ENCODE measurements at places on chromosomes 11 and 22.

DNA sequence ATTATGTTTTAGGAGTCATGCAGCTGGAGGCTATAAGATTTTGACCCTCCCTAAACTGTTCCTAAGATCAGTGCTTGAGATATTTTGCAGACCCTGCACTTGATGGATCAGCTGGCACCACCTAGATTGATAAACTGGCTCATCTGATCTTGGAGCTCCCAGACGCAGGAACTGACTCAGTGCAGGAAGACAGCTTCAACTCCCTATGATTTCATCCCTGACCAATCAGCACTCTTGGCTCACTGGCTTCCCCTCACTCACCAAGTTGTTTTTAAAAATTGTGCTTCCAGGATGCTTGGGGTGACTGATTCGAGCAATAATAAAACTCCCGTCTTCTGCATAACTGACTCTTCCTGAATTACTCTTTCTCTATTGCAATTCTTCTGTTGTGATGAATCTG, 637.5 kb upstream of the FAT3 start:
- DNase-seq: no peak

GRCh38 chr11:72179049-72179803, 12.7 kb upstream of the FOLR1 start:
- DNase-seq: no peak

DNA sequence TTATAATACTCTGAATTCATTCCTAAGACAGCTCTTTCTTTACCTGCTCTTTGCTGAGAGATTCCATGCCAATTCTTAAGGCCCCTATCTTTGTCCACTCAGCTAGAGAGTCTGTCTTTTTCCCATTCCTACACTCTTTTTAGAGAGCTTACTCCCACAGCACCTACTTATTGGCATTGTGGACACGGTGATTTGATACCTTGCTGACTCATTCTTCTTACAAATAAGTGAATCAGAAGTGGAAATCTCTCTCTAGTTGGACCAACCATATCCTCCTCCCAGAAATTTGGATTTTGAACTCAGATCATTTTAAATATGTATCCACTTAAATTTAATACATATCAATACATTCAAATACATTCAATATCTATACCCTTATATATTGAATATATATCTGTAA, 32.5 kb upstream of the OR6M1 start:
- DNase-seq: no peak

DNA sequence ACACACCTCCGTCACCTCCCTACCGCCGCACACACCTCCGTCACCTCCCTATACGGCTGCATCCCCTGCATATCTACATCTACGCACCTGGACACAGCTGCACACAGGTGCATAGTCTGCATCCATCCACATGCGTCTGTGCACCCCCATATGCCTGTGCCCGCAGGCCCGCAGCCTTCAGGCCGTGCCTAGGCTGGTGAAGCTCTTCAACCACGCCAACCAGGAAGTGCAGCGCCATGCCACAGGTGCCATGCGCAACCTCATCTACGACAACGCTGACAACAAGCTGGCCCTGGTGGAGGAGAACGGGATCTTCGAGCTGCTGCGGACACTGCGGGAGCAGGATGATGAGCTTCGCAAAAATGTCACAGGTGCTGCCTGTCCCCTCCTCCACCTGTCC, 4.8 kb downstream of the PKP3 start:
- DNase-seq: no peak

DNA sequence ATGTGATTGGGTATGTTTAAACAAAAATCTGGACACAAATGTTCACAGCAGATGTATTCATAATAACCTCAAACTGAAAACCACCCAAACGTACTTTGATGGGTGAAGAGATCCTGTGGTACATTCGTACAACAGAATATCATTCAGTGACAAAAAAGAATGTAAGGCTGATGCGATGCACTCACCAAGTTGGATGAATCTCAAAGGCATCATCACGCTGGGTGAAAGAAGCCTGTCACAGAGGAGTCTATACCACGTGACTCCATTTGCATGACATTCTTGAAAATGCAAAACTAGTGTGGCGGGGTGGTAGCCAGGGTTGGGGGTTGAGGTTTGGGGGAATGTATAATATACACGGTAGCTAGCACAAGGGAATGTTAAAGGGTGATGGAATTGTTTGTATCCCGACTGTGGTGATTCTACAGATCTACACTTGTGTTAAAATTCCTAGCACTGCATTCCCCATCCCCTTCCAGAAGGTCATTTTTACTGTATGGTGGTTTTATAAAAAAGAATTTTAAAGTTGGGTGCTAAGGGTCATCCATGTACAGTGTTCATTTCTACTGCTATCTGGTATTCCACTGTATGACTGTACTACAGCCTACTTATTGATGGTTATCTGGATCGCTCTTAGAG, 35.0 kb upstream of the SLC25A1 start:
- DNase-seq: no peak

DNA sequence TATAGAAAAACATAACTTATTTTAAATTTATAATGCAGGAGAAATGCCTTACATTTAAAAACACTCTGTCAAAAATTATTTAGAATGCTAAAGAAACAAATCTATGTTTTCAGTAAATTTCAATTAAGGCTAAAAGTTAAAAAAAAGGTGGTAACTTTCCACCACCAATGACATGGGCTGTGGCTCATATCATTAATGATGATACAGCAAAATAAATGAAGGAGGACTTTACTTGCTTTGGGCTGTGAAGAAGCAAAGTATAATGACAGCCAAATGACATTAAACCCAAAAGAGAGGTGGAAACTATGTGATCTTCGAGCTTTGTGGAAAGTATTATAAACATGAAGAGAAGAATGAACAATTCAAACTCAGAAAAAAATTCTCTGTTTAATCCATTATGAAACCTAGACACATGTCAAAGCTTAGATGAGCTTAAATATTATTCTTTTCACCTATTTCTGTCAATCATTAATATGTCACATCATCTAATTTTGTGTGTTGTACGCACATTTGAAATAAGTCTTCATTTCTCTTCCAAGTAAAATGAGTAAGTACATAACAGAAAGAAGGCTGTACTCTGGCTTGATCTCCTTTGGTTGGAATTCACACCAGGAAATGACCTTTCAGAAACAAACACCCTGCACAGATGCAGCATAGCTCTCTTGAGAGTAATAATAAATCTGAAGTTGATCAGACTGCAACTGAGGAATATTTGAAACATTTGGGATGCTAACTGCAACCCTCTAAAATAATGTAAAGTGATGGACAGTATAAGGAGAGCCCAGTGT, 265.8 kb downstream of the TTC28 start:
- no peak for DNase-seq

DNA sequence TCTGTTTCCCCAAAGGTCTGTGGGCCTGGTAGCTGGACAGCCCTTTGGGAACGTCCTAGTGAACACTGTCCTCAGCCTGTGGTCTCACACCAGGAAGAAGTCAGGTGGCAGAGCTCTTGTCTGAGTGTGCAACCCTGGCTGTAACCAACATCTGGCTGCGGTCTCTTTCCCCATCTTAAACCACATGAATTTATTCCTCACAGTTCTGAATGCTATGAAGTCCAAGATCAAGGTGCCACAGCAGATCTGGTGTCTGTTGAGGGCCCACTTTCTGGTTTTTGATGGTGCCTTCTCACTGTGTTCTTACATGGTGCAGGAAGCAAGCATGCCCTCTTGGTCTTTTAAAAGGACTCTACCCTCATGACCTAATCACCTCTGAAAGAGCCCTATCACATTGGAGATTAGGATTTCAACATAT, 2.7 kb downstream of the UPB1 start:
- DNase-seq: no peak

- no peak for DNase-seq
Observed at GRCh38 chr22:28896611-28897010, 13.2 kb downstream of the ZNRF3 start.

DNA sequence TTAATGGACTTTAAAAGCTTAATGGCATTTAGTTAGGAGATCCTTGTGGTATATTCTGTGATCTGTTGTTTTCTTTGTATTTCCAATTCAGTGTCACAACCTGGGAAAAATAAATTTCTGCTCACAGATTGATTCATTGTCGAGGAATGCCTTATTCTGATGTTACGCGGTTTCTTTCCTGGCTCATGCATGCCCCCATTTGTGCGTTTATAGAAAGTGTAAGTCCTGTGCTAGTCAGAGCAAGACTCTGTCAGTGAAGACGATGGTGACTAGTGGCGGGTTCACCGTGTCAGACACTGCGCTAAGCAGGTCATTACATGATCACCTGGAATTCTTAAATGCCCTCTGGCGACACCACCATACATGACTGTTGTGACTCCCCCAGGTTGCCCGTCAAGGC, 169.4 kb downstream of the TBC1D22A start:
- no peak for DNase-seq

DNA sequence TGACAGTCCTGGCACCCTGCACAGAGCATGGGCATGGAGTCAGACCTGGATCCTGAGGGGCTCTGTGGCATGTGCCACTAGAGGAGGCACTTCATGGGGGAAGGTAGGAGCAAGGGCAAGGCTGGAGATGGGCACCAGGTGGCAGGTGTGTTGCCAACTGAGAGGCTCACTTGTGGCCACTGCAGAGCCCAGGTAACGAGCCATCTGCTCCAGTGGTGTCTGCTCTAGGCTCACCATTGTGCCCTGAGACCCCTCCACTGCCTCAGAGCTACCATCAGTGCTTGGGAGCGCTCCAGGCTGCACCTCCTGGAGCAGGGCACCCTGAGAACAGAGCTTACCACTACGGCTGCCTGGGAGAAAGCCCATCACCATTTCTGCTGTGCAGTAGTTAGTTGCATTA, 1.3 kb upstream of the ZDHHC8 start:
- no peak for DNase-seq

- DNase-seq: peak; percentile 53
Observed at GRCh38 chr11:3840870-3841425, at the start of gene RHOG. RHOG (minus strand) TSS chr11:3840959; CDS start chr11:3828138, 12,821 bp downstream.

- DNase-seq: no peak
Observed at GRCh38 chr22:17597217-17597616, 31.3 kb downstream of the ATP6V1E1 start.

- no peak for DNase-seq
Observed at GRCh38 chr11:67456068-67456705, 1.0 kb downstream of the CABP4 start.

DNA sequence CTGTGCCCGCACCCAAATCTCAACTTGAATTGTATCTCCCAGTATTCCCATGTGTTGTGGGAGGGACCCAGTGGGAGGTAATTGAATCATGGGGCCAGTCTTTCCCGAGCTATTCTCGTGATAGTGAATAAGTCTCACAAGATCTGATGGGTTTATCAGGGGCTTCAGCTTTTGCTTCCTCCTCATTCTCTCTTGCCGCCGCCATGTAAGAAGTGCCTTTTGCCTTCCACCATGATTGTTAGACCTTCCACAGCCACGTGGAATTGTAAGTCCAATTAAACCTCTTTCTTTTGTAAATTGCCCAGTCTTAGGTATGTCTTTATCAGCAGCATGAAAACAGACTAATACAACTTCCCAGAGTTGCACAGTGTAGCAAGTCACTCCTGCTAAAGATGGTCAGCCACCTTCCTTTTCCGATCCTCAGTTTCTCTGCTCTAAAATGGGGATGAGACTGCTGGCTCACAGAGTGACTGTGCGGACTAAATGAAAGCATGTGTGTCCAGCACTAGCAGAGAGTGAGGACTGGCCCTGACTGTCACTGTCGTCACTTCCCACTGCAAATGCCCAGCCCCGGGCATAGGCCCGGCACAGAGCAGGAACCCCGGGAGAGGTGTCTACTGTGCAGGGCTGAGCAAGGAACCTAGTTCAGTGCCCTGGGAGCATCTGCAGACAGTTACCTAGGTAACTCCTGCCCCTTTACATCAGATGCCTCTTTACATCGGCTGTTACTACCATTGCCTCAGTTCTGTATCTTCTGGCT, 9.5 kb downstream of the TSKU start:
- no peak for DNase-seq

GRCh38 chr22:24331468-24332440, 61.1 kb downstream of the SPECC1L start:
- no peak for DNase-seq

DNA sequence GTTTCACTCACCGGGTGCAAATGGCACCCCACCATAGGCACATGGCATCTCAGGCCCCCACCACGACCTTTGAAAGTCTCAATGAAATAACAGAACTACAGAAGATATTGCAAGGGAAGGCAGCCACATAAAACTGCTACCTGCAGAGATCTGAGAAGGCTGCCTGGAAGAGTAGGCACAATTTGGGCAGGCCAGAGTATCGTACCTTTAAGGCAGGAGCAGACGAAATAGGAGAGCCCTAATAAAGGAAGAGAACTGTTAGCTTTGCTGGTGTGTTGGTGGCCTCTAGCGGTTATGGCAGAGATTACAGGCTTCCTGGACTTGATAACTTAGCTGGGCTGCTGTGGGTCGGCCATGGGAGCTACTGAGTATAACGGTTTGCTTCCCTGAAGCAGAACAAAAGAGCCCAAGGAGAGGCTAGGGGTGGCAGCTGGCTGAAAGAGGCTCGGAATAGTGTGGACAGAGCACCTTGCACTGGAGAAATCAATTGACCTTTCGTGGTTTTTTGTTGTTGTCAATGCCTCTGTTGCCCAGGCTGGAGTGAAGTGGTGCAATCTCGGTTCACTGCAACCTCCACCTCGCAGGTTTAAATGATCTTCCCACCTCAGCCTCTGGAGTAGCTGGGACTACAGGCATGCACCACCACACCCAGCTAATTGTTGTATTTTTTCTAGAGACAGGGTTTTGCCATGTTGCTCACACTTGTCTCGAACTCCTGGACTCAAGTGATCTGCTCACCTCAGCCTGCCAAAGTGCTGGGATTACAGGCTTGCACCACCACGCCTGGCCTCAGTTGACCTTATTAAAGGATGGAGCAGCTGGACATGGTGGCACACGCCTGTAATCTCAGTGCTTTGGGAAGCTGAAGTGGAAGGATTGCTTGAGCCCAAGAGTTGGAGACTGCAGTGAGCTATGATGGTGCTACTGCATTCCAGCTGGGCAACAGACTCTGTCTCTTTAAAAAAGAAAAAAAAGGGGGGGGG, 4.8 kb downstream of the SDF2L1 start:
- DNase-seq: peak; percentile 68

GRCh38 chr11:93846411-93846810, 4.0 kb downstream of the VSTM5 start:
- DNase-seq: no peak

DNA sequence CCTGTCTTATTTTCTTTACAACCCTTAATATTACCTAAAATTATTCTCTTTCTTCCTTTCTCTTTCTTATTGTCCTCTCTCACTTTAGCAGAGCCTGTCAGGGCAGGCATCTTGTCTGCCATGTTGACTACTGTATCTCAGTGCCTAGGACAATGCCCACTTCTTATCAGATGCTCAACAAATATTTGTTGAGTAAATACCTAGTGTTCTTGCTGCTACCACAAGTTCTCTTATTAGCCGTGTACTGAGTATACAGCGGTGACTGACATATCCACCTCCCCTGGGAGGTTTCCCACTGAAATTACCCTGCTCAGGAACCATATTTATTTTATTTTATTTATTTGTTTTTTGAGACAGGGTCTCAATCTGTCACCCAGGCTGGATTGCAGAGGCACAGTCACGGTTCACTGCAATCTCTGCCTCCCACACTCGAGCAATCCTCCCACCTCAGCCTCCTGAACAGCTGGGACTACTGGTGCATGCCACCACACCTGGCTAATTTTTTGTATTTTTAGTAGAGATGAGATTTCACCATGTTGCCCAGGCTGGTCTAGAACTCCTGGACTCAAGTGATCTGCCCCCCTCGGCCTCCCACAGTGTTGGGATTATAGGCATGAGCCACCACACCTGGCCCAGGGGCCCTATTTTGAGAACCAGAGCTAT, 6.7 kb downstream of the HPX start:
- no peak for DNase-seq
